Esophagus squamous epithelium (tissue), 5 donors: ENCODE measurements at places on chromosomes 6 and 20. TPM values are rescaled to one million over a fixed set of nuclear protein-coding genes. Genes with fewer than 3 reads are reported as not detected.

The LY6G6C gene
- total RNA-seq, result 3.6 TPM

The LY86 gene
- total RNA-seq, result not detected

The RNF144B gene
- total RNA-seq, result 10.4 TPM

- H3K27ac ChIP-seq, result no peak overlapping the region
- H3K27me3 ChIP-seq, result no peaks in the 10 kb centered on the region
- no peaks in the 10 kb centered on the region for H3K36me3 ChIP-seq
- DNase-seq, result no peak
- no peak overlapping the region for H3K4me3 ChIP-seq
- H3K4me1 ChIP-seq, result no peaks in the 10 kb centered on the region
These were observed 49.5 kb upstream of the ANKEF1 start for GRCh38 chr20:9985281-9985680.

DNA sequence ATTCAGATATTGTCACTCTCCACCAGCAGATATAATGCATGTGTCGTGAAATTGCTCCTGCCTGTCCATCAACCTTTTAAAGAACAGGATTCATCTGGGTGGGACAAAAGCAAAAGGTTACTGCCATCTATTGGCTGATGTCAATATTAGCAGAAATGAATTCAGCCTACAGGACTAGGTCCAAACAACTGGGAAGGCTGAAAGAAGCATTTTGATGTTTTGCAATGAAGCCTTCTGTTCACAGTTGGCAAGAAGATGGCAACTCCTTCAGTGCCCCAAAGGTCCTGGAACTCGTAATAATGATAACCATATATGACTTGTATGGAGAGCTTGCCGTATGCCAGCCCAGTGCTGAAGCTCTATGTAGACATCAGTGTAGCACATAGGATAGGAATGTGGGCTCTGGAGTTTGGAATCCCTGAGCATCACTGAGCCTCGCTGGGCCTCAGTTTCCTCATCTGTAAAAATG lies 7.5 kb downstream of the BCAS1 start:
- peaks cover 12% of the 10 kb centered on the region for H3K4me1 ChIP-seq
- H3K36me3 ChIP-seq, result no peaks in the 10 kb centered on the region
- no peak overlapping the region for H3K27ac ChIP-seq
- H3K4me3 ChIP-seq, result no peak overlapping the region
- no peaks in the 10 kb centered on the region for H3K27me3 ChIP-seq
- DNase-seq, result no peak
